MG63 (cell line): ENCODE measurements at places on chromosomes 5 and 9. TPM values are rescaled to one million over a fixed set of nuclear protein-coding genes. Genes with fewer than 3 reads are reported as not detected.

Gene KIF27
- 0.69 and 1.8 TPM in 2 replicates for total RNA-seq

Gene PCDHB10
- total RNA-seq = 0.10 TPM in 1 of 2 replicates, not detected in the other

Gene ANKRD18A
- total RNA-seq = 0.07 TPM in 1 of 2 replicates, not detected in the other

Gene AGTPBP1
- total RNA-seq = 13.0 and 22.5 TPM in 2 replicates

Gene GSN
- 59.8 and 75.0 TPM in 2 replicates for total RNA-seq

Gene ARL14EPL
- not detected in 2 replicates for total RNA-seq

Gene KCNV2
- not detected in 2 replicates for total RNA-seq
